IMR-90 (cell line): ENCODE measurements at places on chromosomes 7 and 10.

- no peak for DNase-seq
Observed at GRCh38 chr7:16021851-16022250, 335.4 kb upstream of the MEOX2 start.

DNA sequence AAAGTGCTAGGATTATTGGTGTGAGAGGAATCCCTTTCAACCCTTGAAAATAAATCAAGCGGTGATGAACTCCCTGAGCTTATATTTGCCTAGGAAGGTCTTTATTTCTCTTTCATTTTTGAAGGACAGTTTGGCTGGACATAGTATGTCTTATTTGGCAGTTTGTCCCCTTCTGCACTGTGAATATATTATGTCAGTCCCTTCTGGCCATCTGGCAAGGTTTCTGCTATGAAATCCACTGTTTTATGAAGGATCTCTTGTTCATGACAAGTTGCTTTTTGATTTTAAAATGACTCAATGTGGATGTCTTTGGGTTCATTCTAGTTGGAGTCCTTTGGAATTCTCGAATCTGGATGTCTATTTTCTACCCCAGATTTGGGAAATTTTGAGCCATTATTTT, 21.7 kb upstream of the MCM10 start:
- DNase-seq = no peak

- no peak for DNase-seq
Observed at GRCh38 chr7:130136579-130137167, 66.3 kb downstream of the KLHDC10 start.

DNA sequence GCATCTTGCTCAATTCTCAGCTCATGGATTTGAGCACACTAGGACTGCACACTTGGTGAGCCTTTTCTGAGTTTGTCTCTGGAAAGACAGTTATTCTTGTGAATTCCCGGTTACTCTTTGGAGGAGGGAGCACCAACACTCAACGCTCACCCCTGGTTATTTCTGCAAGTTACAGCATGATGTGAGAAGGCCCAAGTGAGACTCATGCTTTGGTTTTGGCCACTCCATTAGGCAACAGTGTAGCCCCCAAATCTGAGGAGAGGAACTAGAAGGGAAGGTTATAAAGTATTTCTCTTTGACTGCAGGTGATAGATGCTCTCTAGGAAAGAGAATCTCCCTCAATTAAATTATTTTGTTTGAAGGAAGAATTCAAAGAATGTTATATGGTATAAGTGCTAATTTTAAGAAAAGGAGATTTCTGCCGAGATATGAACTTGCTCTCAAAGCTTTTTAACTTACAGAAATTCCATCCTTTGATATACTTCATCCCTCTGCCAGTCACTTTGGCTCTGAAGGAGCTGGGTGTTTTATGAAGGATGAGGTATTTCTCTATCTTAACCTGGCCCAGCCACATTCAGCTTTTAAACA, 183.4 kb downstream of the WNT2 start:
- DNase-seq = no peak

DNA sequence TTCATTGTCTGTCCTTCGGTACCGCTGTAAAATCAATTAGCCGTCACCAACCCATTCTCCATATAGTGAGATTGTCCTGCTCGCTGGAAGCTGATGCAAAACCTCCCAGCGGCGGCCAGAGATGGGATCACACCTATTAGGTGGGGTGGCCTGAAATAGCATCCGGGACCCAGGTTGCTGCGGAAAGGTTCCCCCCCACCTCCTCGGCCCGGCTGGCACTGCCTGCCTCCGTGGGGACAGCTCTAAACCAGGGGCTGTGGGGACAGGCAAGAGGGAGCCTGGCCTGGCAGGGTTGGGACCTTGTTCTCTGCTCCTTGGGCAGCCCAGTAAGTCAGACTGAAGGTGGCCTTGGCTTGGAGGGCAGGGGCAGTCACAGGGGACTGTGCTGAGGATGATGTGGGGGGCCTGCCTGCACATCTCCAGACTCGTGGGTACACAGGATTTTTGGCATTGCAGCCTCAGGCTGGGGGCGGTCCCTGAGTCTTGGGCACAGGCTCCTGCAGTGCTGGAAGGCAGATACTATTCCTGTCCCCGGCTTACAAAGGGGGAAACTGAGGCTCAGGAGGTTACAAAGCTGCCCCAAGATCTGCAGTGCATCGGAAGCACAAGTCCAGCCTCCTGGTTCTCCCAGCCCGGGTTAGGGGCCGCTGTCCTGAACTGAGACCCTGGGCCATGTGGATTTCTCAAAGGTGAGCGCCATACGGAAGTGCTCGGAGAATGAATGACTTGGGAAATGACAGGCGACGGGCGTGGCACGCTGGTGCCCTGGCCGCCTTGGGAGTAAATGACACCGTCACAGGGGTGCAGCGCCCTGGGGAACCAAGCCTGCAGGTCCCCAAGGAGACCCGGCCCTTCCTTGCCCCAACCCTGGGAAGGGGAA, 65.6 kb downstream of the UNCX start:
- no peak for DNase-seq

- no peak for DNase-seq
Observed at GRCh38 chr7:37110660-37111424, 337.8 kb downstream of the ELMO1 start.

DNA sequence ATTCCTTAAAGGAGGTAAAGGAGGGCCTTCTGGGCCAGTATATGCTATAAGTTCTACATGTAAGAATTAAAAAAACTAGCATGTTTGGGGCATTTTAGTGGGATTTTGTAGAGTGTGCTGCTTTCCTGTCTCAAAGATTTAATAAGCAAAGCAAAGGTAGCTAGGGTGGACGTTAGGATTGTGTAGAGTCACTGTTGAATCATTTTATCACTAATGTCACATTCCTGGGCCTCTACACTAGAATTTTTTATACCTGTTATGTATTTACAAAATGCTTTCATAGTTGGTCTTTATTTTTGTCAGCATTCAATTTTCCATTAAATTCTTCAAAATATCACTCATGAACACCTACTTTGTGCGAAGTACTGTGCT, 139.4 kb upstream of the PHYHIPL start:
- no peak for DNase-seq
